ENCODE measurements at places on chromosomes 3 and 15.
A peak's percentile ranks its signal among the peaks of the same experiment; 100 is the strongest.

DNA sequence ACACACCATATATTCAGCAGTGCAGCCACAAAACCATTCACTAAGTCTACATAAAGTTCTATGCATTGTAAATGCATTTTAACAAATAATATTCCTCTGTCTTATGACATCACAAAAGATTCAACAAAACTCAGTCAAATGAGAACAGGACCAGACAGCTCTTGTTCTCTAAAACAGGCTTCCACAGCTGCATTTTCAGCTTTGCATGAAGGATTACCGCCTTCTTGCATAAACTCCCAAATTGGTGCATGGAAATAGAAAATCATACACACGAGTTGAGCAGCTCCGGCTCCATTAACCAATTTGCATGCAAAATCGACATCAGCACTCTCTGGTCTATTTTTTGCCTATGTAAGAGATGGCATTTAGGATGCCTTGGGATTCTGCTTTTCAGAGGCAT lies 66.4 kb downstream of the RFTN1 start:
- no peak for DNase-seq

DNA sequence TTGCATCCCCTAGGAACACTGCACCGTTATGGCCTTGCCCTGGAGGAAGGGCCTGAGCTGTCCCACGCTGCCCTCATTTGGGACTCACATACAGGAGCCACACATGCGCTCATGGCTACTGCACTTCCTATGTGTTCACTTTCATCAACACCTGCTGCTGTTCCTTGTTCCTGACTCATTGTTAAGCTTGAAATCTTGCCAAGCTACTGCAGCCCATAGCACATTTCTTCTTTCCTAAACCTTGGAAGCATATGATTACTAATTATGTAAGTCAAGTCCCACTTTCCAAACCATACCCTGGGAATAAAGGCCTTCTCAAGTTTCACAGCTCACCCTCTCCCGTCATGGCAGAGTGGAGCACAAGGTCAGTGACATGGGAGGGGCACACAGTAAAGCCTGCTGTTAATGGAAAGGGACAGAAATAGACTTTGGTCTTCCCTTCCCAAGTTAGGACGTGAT lies 307.9 kb downstream of the CLSTN2 start:
- DNase-seq = no peak

GRCh38 chr15:91592567-91592966 lies 260.9 kb upstream of the SLCO3A1 start:
- no peak for DNase-seq

- DNase-seq = peak; percentile 19
These were observed at the start of gene RASA2 for GRCh38 chr3:141486746-141487520. TSS of gene RASA2 (plus strand) at chr3:141487027. CDS start at chr3:141487084, 57 bp downstream.

GRCh38 chr3:69370156-69370883 lies 15.6 kb downstream of the FRMD4B start:
- no peak for DNase-seq

DNA sequence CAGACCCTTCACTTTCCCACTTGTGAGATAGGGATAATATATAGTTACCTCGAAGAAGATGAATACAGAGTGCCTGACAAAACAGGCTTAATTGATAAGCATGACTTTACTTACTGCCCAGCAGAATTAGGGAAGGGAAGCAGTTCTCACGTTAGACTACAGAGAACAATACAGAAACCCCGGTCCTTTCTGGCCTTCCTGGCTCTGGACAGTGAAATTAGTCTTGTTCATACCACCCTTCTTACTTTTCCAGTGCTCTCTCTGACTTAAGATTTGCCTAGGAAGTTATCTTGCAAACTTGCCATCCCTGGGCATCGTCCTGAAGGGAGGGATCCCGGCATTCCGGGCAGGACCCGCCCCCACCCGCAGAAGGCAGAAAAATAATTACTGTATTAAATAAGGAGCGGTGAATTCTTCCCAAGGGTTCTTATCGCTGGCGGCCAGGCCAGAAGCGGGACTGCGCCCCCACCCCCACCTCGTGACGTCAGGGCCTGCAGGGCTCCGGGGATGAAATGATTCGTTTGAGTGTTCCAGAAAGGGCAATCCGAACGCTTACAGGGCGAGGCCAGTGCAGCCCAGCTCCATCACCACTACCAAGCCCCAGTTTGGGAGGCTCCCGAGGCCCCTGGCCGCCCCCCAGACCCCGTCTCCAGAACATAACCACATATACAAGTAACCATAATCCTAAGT lies 8.4 kb downstream of the SOX2 start:
- DNase-seq = no peak

DNA sequence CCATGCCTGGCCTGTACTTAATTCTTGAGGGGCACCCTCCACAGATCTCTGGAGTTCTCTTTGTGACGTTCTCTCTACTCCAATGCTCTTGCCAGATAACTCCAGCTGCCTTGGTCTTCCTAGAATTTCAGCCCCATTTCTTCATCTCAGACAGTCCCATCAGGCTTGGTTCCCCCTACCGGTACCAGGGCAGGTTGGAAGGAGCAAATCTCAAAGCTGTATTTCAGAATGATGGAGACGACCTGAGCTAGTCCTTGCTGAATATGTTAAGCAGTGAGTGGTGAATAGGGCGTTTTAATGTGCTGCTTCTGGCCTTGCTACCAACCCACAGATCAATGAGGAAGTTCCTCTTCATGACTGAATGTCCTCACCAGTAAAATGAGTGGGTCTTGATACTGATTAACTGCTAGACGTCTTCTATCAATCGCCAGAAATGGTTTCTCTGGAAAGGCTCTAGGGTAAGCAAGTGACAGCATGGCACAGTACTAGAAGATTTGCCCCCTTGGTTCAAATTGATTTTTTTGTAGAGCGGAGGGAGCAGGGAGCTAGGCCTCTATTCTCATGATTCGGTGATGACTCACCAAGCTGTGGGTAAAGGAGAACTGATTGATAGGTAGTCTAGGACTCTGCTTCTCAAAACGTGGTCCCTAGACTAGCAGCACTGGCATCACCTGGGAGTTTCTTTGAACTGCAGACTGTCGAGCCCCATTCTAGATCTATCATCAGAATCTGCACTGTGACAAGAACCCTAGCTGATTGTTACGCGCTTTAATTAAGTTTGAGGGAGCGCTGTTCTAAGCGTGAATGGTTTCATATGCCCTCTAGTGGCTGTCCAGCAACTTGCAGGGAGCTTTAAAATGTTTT lies 67.8 kb downstream of the UBP1 start:
- no peak for DNase-seq

DNA sequence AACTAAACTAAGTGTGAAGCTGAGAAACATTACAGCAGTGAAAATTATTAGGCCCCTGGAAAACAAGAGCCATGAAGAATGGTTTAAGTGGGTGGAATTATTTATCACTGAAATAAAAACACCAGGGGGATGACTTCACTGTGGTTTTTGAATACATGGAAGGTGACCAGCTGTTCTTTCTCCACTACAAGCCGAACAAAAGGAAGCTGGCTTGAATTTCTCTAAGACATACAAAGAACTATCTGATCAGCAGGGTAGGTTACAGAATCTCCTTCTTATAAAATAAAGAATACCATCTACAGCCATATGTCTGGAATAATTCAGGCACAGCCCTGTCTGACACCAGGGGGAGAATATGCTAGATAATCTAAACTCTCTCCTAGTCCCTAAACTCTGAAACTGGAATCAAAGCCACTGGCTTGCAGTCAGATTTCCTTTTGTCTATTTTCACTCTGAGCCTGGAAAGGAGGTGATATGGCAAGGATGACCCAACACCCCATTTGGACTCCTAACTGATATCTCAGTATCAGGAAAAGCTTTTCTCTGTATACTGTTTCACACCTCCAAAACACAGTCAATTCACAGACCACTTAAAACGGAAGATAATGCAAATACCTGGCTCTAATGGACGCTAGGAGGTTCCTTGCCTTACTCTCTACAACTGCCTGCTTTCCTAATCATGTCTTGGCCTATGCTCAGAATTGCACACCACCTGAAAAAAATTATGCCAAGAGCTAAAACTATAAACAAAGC lies 31.2 kb downstream of the SPATA12 start:
- no peak for DNase-seq

DNA sequence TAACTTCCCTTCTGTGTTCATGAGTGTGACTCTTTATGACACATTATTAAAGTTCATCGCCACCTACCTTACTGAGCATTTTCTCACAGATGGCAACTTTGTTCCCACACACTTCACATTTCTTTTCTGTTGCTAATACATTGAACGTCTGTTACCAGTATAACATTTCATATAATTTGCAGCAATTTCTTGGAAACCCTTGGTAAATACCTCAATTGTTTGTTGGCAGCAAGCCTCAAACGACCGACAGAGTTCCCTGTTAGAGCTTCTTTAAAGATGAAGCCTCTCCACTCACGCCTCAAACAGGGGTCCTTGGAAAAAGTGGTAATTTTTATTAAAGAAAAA lies 3.2 kb upstream of the CHSY1 start:
- no peak for DNase-seq

DNA sequence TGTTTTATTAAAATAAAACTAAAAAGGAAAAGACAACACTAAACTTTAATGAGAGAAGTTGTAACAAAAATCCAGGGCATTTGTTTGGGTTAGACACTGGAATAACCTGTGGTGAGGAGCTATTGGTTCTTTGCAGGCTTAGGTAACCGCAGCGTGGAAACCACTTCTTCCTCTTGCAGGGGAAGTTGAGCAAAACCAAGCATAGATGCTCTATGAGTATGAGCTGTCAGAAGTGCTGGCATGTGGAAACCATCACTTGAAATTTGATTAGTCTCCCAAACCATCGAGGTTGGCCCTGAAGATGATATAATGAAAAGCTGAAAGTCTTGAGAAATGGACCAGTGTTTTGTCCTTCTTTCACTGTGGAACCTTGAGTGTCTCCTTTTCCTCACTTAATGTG lies 127.1 kb upstream of the RBMS3 start:
- peak; percentile 77 for DNase-seq

DNA sequence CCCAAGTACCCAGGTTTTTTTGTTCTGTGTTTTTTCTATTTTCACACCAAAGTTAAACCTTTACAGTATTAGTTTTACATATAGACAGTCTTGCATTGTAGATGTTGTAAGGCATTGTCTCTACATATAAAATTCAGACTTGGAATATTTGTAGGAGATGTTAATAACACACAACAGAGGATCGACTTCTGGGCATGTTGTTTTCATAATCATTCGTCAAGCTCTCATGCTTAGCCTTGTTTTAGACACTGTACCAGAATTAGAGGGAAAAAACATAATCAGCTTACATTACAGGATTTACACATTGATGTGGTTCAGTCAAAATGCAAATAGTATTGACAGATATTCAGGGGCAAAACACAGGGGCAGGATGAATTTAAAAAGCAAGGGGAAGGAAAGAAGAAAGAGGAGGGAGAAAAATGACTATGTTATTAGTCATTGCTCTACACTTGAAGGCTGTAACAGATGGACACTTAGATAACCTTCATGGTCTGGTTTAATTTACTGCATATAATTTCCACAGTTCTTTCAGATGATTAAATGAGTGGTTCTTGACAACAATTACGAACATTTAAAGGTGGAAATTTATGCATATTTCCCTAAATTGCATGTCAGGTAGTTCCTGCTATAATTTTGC lies 7.5 kb downstream of the CMSS1 start:
- DNase-seq = no peak

DNA sequence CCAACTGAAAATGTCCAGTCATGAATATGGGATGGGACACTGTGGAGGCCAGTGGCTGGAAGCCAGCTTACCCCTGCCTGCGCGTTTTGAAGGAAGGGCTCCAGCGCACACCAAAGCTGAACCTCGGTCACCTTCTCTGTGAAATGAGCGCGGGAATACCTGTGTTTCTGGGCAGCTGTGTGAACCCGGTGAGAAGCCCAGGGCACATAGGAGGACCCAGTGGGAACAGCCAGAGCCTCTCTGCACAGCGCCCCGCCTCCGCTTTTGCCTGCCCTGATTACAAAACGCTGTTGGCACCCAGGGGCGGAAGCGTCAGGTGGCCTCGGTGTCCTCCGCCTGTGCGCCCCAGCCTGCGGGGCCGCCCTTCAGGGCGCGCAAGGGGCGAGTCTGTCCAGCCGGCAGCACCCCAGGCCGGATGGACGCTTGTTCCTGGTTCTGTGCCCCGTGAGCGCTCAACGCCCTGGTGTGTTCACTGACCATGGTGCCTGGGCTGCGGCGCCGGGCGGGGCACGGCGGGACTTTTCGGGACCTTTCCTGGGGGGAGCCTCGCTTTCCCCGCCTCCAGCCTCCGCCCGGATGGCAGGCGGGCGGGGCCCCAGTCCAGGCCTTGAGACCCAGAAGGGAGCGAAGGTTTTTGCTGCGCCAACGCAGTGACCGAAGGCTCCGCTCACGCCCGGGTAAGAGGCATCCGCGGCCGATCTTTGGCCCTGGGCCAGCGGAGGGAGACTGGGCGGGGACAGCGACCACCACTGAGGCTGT lies at the start of gene SQOR:
Gene SQOR, plus strand, starts transcription at position 598 of the 759 bp plus-strand sequence. CDS start 23,895 bp downstream, outside the sequence.
- DNase-seq = peak; percentile 41

DNA sequence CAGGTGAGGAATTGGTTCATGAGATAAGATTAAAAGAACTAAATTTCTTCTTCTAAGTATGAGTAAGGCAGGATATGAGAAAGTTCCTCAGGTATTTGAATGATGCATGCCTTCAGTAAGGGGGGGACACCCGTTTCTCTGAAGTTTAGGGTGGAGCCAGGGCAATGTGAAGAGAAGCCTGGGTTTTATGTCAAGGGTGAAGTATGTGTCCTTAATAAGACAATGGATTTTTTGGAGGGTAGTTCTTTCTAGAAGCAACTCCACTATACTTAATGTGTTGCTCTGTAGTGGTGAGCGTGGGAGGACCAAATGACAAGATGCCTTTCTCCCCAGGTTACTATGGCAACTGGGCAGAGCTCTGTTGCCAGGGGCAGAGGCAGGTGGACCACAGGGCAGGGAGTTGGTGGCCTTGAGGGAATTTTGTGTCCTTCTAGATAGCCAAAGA lies 44.0 kb downstream of the PHLDB2 start:
- DNase-seq = no peak

GRCh38 chr3:67863869-67864268 lies 209.5 kb upstream of the SUCLG2 start:
- no peak for DNase-seq

DNA sequence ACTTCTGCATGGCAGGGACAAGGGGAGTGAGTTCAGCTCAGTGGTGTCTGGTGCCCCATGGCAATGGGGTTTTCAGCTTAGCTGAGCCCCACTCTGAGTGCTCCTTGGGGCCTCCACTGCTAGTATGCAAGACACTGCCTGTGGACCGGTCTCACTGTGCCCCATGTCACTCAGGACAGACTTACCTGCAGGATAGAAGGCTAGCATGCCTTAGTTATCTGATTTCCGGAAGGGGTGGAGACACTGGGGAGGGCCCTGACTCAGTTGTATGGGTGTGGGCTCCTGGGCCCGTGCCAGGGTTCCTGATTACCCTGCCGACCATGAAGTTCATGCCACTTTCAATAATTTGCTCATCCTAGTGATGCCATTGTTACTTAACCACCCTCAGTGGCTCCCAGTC lies 4.3 kb upstream of the SLC6A20 start:
- no peak for DNase-seq

GRCh38 chr3:16883057-16883722 lies 1.6 kb upstream of the PLCL2 start:
- no peak for DNase-seq

GRCh38 chr3:31284776-31285175 lies 247.9 kb upstream of the STT3B start:
- DNase-seq = no peak

DNA sequence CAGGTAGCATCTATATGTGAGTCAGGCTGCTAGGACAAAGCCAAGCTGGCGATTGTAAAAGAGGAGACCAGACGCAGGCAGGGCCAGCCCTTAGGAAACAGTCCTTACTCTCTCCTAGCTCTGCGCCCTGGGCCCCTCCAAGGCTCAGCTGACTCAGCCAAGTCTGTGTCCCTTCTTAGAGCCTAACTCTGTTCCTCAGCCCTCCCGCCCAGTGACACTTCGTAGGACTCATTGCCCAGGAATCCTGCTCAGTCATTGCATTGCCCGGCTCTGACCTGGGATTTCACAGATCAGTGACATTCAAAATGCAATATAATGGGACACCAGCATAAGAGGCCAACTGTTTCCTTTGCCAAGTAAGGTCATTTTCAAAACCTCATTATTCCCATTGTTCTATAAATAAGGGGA lies 244.2 kb downstream of the TLE3 start:
- no peak for DNase-seq

Measured in GF-D8 (cell line).